ENCODE measurements at places on chromosomes 12 and 14.

DNA sequence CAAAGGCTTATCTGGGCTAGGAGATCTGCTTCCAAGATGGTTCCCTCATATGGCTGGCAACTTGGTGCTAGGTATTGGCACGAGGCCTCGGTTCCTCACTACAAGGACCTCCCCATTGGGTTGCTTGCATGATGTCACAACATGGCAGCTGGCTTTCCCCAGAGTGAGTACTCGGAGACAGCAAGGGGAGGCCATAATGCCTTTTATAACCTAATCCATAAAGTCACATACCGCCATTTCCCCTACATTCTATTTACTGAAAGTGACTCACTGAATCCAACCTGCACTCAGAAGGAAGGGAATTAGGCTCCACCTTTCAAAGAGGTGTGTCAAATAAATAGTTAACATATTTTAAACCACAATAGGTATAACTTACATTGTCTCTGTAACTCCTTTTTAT lies 130.9 kb downstream of the SAMD4A start:
- DNase-seq = no peak

DNA sequence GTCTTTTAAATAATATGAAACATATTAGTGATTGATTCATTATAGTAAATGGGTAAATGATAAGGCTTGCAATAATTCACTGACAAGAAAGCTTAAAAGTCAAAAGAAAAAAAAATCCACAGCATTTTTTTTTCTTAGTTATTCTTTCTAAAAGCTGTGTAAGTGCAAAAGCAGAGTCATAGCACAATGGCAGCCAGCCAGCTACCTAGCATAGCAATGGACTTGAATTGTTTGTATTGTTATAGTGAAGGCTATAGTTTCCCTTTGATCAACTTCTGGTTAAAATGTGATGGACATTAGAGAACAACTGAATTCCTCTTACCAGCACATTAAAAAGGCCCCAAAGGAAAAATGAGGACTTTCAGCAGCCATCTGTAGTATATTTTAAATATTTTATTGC lies 232.1 kb downstream of the NAV3 start:
- DNase-seq = no peak

DNA sequence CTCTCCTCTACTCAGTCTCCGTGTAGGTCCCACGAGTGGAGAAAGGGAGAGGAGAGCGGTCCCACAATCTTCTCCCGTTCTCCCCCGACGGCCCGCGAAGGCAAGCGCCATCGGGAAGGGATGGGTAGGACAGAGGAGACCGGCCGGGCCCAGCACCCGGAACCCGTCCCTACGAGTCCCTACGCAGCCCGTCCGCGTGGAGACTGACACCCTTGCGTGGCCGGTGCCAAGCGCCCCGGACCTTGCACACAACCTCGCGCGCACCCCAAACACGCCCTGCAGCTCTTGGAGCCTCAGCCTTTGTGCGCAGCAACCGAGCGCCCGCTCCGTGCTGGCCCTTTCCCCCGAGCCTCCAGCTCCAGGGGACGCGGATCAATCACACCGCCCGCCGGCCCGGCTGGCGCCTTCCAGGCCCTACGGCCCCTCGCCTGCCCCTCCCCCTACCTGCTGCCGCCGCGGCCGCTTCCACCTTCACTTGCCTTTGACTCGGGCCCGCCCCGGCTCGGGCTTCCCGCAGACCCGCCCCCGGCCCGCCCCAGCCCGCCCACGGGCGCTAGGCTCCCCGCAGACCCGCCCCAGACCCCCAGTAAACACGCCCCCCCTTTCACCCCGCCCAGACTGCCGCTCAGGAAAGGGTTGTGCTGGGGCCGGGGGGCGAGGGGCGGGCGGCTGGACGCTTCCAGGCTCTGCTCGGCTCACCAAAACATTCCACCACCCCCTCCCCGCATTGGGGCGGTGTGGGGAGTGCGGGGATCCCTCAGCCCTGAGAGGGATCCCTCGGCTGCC lies at the start of gene NDRG2:
Gene NDRG2, minus strand, starts transcription at position 477 of the 786 bp plus-strand sequence. CDS start 1,746 bp downstream, outside the sequence.
- DNase-seq = peak; percentile 95

- peak; percentile 57 for DNase-seq
Measured at GRCh38 chr12:123237646-123238329, 4.6 kb downstream of the MTRFR start.

DNA sequence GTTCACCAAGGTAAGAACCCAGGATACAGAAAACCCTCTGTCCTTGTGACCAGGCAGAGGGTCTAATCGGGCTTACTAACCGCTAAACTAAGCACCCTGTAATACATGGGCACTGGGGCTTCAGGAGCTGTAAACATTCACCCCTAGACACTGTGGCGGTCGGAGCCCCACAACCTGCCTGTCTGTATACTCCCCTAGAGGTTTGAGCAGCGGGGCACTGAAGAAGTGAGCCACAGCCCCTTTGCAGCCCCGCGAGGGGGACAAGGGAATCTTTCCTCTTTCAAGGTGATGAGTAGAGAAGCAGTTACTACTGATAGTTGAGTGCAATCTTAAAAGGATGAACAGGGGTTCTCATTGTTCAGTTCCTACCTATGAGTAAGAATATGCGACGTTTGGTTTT lies 397.2 kb downstream of the AEBP2 start:
- DNase-seq = no peak

- DNase-seq = no peak
Measured at GRCh38 chr14:35549551-35549950, 15.6 kb downstream of the INSM2 start.

- no peak for DNase-seq
Measured at GRCh38 chr14:61545726-61546455, 149.4 kb upstream of the HIF1A start.

GRCh38 chr14:104880584-104881210 lies 15.6 kb downstream of the CEP170B start:
- no peak for DNase-seq

DNA sequence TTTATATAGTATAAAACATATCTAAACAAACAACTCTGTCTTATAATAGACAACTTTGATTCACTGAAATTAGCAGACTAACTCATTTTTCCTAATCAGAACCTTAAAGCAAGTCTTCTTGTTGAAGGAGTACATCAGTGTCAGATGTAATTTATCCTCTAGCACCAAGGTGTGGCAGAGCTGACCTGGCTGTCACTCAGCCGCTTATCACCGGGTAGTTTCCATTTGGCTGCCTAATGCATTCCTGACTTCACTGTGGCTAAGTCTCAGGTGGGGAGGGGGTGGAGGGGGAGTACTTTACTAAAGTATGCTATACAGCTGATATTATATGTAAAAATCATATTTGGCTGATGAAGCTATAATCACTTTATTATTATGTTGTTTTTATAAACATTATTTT lies 339.9 kb upstream of the RGS6 start:
- no peak for DNase-seq

DNA sequence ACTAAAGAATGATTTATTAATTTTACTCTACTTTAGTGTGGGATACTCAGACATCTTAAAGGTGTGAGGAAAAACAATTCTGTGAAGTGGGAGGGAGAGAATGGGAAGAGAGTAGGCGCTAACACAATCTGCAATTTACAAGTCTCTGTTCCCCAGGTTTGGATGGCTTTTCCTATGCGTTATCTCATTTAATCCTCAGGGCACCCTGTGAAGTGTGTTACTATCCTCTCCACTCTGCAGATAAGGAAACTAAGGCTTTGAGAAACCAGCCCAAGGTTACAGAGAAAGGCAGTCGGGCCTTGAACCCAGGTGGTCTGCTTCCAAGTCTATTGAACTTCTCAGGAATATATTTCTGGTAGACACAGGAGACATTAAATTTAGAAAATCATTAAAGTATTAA lies 36.2 kb upstream of the TUBA1C start:
- no peak for DNase-seq

- peak; percentile 34 for DNase-seq
Measured at GRCh38 chr14:77883131-77883846, 83.4 kb downstream of the ADCK1 start.

DNA sequence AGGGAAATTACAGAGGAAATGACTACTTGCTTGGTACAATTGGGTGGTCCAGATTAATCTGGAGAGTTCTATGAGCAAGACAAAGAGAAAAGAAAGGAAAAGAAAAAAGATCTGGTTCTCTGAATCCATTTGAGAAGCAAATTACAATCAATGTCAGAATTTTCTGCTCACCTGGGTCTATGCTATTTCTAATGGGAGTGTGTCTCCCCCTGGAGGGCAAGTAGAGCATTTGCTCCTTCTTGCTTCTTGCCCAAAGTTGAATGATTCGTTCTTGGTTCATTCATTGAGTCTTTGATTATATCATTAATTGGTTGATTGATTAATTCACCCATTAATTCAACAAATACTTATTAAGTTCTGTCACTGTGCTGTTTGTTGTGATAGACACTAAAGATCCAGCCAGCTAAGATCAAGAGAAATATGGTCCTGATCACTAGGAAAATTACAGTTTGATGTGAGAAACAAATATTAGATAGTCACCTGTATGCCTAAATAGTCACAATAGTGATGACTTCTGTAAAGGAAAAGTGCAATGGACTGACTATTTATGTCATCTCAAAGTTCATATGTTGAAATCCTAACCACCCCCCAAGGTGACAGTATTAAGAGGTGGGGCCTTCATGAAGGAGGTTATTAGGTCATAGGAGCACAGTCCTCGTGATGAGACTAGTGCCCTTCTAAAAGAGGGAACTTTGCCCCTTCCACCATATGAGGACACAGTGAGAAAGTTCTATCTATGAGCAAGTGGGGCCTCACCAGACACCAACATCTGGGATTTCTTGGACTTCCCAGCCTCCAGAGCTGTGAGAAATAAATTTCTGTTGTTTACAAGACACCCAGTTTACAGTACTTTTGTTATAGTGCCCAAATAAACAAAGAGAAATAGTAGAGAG lies 8.0 kb upstream of the ASB8 start:
- peak; percentile 67 for DNase-seq

DNA sequence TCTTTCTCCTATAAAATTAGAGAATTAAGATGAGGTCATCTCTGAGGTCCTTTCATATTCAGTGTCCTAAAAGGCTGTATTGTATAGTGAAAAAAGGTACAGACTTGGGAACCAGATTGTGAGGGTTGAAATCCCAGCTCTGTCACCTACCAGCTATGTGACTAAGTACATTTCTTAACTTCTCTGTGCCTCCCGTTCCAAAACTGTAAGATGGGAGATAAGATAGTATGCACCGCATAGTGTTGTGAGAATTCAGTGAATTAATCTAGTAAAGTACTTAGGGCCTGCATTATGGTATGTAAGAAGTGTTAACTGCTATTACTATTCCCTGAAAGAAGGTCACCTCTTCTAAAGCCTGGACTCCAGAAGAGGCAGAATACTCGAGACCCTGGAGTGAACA lies 60.6 kb downstream of the GNG2 start:
- DNase-seq = no peak

- DNase-seq = no peak
Measured at GRCh38 chr14:54169254-54169924, 212.8 kb upstream of the BMP4 start.

GRCh38 chr14:87181288-87181687 lies 811.7 kb downstream of the GALC start:
- DNase-seq = no peak

DNA sequence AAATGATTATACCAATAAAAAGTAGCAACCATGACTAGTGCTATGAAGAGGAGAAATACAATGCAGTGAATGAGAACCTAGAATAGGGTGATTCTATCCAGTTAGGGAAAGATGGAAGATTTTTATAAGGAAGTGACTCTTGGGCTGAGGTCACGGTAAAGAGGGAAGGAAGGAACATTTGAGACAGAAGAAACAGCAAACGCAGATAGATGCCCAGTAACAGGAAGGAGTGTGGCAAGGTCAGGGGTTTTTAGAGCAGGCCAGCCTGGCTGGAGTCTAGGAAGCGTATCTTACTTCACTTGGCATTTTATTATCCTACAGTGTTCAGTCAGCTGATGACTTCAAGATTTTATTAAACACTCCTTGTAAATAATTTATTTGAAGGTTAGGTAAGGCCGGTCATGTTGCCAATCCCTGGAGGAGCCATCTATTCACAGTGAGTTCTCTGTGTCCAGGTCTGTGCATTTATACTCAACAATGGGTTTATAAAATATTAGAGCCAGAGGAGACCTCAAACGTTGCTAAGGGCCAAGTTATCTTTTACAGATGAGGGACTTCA lies 170.6 kb downstream of the PRKCH start:
- DNase-seq = no peak

- DNase-seq = no peak
Measured at GRCh38 chr12:67921286-67921685, 68.0 kb upstream of the IFNG-AS1 start.

DNA sequence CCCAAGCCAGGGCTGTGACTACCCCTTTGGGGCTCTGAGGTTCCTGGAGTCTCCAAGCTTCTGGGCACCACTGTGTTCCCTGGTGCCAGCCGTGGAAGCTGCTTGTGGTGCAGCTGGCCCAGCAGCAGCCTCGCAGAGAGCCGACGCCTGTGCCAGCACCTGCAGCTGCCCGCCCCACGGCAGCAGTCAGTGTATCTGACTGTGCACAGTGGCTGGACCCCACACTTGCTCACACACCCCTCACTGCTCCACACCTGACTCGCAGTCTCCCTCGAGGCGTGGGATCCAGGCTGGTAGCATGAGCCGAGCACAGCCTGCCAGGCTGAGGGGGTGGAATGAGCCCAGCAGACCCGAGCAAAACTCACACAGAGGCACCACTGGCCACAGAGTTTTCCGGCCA lies 325.2 kb downstream of the PCNX1 start:
- no peak for DNase-seq

DNA sequence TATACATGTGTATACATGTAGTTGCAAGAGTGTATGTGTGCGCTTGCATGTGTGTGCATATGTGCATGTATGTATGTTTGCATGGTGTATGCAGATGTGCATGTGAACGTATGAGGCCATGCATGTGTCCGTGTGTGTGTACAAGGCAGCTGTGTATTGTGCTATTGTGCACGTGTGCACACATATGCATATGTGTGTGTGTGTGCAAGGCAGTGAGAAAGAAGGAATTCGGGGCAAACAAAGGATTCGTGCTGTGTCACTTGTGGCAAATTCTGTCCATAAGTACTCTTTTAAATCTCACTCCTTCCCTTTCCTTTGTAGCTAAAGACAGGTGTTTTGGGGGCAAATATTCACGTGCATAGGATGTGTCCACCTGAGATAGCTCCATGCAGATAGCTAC lies 227.1 kb downstream of the VRK1 start:
- DNase-seq = no peak

DNA sequence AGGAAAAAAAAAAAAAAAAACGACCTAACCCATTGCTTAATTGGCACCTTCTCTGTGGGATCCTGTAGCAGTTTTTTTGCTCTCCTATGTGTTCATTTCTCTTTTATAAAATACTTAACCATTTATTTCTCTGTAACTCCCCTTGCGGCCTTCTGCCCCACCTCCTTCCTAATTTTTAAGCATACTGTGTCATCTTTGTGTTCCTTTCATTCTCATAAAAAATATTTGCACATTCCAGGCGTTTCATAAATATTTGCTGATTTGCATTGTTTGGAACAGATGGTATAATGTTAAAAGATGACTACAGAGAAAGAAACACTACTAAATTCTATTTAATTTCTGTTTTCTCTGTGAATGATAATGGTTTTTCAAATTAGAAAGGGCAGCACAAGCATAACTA lies 77.9 kb downstream of the NPAS3 start:
- no peak for DNase-seq

Measured in SK-N-SH (cell line).